Esophagus squamous epithelium (tissue), 5 donors: ENCODE measurements at places on chromosomes 5 and 9.

- DNase-seq: no peak
Observed at GRCh38 chr5:39713250-39713916, 288.6 kb upstream of the DAB2 start.

DNA sequence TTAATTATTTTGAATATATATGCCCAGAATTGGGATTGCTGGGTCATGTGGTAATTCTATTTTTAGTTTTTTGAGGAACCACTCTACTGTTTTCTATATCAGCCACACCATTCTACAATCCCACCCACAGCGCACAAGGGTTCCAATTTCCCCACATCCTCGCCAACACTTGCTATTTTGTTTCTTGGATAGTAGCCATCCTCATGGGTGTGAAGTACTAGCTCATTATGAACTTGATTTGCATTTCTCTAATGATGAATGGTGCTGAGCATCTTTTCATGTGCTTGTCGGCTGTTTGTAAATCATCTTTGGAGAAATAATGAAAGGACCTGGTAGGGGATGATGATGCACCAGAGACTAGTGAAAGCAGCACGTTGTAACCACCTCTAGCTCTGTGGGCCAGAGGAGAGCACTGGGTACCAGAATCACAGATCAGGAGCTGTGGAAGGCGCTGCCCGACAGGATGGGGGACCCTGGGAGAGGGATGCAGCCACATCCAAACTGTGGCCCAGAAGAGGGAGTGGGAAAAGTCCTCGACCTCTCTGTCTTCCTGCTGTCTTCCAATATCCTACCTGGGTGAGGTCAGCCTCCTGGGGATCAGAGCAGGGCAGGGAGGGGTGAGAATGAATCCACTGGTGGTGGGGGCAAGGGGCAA, 155.4 kb downstream of the RGS3 start:
- DNase-seq: no peak

- no peak for DNase-seq
Observed at GRCh38 chr9:111013250-111013649, 25.0 kb downstream of the LPAR1 start.

- DNase-seq: no peak
Observed at GRCh38 chr5:17734011-17734410, 99.8 kb downstream of the TAF11L14 start.

DNA sequence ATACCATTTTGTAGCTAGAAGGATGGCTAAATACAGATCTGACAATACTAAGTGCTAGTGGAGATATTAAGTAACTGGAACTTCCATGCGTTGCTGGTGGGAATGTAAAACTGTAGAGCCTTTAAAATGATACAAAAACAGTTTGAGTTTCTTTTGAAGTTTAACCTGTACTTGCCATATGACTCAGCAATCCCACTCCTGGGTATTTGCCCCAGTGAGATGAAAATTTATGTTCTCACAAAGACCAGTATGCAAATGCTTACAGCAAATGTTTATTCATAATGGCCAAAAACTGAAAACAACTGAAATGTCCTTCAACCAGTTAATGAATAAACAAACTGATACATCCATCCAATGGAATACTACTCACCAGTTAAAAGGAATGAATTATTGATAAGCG, 137.3 kb downstream of the SLC12A2 start:
- no peak for DNase-seq

DNA sequence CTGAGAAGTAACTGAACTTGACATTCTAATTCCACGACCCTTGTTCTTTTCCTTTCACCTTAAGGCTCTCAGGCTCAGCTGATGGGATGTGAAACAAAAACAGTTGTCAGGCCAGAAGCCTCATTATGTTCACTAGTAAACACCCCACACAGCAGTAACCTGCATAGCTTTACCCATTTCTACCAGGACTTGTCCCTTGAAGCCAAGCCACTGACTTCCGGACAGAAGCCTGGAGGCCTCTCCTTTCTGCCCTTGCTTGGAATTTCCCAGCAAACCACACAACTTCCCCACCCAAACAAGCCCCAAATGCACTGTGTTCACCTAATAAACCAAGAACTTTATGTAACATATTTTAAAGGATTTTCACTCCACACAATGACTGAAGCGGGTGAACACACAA, 19.6 kb downstream of the PRUNE2 start:
- DNase-seq: no peak
